Mammary epithelial cell (primary cell): ENCODE measurements at places on chromosomes 2 and 18. TPM values are rescaled to one million over a fixed set of nuclear protein-coding genes. Genes with fewer than 3 reads are reported as not detected.
A peak's percentile ranks its signal among the peaks of the same experiment; 100 is the strongest.

Gene REG3G
- not detected for polyA plus RNA-seq

GRCh38 chr2:139544186-139544851, 764.1 kb upstream of the NXPH2 start:
- DNase-seq = no peak

- no peak for DNase-seq
Measured at GRCh38 chr18:58829263-58829662, 35.4 kb upstream of the ZNF532 start.

- DNase-seq = no peak
Measured at GRCh38 chr2:209809256-209809655, 37.6 kb downstream of the UNC80 start.

GRCh38 chr18:76821875-76822505, 367 bp upstream of the ZNF236 start:
- peak; percentile 52 for DNase-seq
